A673 (cell line): ENCODE measurements at places on chromosomes 3 and 15.

DNA sequence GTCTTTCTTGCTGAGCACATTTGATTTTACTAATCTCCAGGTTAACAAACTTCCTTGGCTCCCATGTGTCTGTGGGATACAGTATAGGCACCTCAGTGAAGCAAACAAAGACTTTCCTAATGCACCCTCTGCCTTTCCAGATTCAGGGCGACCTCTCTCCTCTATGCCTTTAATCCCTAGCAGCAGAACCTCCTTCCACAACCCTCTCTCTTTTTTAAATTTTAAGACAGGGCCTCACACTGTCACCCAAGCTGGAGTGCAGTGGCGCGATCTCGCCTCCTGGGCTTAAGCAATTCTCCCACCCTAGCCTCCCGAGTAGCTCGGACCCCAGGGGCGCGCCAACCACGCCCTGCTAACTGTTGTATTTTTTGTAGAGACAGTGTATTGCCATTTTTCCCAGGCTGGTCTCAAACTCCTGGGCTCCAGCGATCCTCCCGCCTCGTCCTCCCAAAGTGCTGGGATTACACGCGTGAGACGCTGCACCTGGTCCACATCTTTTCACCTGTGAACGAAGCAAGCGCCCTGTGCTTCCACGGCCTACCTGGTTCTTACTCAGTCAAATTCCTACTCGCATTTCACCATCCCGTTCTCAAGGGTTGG, 1.7 kb upstream of the HACD3 start:
- no peak for DNase-seq

DNA sequence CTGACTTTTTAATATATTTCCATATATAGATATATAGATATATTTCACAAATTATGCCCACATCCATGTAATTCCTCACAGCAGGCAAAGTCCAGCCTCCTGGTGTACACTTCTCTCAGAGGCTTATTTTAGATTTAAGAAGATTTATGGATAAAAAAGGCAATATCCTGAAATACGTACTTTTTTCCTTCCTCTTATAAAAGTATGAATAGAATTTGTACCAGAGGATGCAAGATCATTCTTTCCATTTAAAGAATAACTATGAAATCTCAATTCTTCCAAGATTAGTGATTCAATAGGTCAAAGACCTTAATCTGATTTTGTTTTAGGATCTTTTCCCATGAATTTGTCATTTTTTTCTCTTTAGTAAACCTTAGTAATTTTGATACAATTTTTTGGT, 597.9 kb upstream of the TBL1XR1 start:
- DNase-seq = no peak

DNA sequence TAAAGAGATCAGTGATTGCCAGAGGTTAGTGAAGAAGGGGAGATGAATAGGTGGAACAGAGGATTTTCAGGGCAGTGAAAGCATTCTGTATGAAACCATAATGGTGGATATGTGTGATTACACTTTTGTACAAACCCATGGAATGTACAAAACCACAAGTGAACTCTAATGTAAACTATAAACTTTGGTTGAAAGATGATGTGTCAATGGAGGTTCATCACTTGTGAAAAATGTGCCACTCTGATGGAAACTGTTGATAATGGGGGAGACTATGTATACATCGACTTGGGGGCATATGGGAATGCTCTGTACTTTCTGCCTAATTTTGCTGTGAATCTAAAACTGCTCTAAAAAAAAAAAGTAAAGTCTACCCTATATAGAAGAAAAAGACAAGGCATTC, 68.7 kb upstream of the ARHGEF3 start:
- no peak for DNase-seq

- no peak for DNase-seq
Observed at GRCh38 chr15:42135351-42135750, 21.1 kb downstream of the PLA2G4F start.

GRCh38 chr3:176633511-176633910, 563.8 kb downstream of the TBL1XR1 start:
- no peak for DNase-seq

DNA sequence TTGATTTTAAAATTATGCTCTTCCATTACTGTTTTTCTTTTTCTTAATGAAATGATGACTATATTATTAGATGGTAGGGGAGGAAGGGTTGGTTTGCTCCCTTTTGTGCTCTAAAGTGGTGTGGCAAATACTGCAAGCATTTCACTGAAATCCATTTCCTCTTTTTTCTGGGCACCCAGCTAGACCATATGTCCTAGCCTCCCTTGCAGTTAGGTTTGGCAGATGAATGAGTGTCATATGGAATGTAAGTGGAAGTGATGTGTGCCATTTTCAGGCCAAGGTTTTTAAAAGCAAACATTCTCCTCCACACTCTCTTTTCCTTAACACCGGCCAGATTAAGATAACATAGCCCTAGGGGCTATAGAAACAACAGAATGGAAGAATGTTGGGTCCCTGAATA, 363.0 kb downstream of the FGF12 start:
- DNase-seq = no peak

DNA sequence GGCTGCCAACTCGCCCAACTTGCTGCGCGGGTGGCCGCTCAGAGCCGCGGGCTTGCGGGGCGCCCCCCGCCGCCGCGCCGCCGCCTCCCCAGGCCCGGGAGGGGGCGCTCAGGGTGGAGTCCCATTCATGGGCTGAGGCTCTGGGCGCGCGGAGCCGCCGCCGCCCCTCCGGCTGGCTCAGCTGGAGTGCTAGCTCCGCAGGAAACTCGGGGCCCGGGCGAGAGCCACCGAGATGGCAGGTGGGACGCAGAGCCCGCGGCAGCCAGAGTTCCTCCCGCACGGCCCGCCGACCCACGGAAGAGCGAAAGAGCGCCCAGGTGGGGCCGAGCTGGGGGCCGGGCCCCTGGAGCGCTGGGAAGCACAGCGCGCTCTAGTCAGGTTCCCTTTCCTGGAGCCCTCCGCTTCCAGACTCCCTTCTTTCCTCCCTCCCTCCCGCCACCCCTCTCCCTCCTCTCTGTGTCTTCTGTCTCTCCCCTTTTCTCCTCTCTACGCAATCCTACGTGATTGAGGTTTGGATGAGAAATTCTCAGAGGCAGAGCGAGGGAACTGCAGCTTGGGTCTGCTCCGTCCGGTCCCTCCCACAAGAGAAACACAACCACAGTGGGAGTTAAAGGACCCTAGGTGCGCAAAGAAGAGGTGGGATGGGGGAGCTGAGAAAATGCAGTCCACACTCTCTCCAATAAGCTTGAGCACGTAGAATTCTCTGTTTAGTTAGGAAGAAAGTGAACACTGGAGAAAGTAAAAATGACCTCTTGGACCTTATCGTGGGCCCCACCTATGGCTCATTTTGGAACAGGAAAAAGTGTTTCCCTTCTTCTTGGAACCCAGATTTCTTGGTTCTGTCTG, 317.3 kb downstream of the FGF12 start:
- DNase-seq = peak; percentile 62

DNA sequence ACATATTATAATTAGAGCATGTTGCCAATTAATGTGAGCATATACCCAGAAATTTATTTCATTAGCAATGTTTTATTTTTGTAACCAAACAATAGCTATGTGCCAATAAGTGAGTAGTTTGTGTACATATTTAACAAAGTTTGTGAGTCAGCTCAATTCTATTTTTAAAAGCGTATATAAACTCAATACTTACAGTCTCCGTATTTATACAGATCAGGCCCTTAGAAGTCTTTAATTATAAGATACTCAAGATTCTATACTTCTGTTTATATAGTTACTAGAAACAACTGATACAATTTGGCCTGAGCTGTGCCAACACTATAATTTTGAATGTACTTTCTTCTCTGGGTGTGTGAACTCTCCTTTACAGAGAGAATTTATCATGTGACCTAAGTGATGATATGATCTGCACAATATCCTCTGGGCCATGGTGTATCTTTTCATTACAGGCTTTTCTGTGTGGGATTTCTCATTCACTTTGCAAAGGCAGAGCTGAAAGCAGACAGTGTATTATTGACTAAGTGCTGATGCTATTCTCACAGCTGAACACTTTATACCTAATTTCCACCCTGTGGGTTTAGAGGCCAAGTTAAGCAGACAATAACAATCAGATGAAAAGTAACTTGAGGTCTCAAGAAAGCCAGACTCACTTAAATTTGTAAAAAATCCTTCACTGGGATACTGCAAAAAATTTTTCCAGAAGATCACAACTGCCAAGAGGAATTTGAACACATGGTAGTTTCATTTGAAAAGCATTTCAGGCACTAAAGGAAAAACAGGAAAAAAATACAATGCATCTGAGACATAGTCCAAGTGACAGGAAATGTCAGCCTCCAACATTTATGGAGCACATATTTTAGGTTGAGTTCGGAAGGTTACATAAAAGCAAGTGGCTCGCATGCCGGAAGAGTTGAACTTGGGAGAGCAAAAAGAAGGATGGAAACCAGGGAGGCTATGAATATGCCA, 277.9 kb upstream of the SEMA6D start:
- DNase-seq = no peak

- DNase-seq = no peak
Observed at GRCh38 chr3:122975924-122976293, 51.7 kb downstream of the SEMA5B start.

DNA sequence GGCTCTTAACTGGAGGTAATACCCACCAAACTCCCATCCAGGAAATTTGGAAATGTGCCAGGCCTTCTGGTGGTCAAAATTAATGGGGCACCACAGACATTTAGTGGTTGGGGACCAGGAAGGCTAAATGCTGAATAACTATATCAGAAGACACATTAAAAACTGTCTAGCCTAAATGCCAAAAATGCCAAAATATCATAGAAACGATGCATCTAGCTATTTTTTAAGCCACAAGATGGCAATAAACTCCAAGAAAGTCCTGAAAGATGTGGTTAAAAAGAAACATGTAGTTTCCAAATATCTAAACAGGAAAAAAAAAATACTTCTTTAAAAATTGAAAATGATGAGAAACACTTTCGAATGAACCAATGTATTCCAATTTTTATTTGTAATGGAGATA, 19.9 kb downstream of the CCDC14 start:
- DNase-seq = peak; percentile 8

GRCh38 chr3:145865399-145866018, 295.5 kb downstream of the PLOD2 start:
- no peak for DNase-seq

GRCh38 chr3:136979204-136979603, 21.4 kb downstream of the IL20RB start:
- no peak for DNase-seq

DNA sequence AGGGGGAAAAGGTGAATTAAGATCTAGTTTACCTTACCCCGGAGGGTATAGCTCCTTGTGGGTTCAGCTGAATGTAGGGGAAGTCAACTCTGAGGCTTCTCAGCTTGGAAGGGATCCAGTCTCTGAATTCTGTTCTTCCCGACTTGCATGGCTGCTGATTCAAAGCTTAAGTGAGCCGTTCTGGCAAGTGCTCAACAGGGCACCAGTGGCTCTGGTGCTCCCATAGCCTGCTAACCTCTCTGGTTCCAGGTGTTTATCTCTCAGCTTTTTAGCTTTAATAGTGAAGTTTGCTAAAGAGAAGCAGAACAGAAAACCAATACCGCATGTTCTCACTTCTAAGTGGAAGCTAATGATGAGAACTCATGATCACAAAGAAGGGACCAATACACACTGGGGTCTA, 46.3 kb upstream of the RBP1 start:
- DNase-seq = no peak

DNA sequence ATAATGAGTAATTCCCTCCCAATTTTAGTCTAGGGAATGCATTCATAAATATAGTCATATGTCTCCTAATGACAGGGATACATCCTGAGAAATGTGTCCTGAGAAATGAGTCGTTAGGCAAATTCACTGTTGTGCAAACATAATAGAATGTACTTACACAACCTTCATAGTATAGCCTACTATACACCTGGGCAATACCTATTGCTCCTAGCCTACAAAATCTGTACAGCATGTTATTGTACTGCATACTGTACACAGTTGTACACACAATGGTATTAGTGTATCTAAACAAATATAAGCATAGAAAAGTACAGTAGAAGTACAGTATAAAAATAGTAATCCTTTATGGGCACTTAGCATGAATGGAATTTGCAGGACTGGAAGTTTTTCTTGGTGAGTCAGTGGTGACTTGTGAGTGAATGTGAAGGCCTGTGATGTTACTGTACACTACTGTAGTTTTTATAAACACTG, 6.6 kb downstream of the DTWD1 start:
- DNase-seq = no peak

DNA sequence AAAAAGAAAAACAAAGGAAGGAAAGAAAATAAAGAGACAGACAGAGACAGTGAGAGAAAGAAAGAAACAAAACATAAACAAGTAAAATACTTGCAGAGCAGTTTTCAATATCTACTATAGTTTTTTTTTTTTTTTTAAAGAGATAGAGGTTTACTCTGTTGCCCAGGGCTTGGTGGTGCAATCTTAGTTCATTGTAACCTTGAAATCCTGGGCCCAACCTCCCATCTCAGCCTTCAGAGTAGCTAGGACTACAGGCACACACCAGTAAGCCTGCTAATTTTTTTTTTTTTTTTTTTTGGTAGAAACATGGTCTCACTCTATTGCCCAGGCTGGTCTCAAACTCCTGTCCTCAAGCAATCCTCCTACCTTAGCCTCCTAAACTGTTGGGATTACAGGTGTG, 23.1 kb downstream of the CLASP2 start:
- DNase-seq = no peak

- DNase-seq = no peak
Observed at GRCh38 chr3:14260463-14260862, 81.8 kb downstream of the LSM3 start.

DNA sequence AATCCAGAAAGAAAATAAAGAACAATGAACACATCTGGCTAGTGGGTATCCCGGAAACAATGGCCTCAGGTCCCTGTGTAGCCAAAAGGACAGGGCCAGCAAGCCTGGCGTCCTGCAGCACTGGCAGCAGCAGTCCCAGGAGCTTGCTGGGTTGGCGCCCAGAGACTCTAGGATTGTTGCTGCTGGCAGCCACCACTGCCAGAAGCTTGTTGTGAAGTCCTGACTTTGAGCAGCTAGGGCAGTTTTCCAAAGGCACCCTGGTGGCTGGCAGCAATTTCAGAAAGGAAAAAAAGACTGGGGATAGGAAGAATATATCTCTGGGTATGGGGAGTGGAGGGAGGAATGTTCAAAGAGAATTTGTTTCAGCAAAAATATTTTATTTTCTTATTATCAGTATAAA, 11.3 kb downstream of the SHQ1 start:
- no peak for DNase-seq

GRCh38 chr3:11554236-11554610, 89.5 kb downstream of the VGLL4 start:
- no peak for DNase-seq

DNA sequence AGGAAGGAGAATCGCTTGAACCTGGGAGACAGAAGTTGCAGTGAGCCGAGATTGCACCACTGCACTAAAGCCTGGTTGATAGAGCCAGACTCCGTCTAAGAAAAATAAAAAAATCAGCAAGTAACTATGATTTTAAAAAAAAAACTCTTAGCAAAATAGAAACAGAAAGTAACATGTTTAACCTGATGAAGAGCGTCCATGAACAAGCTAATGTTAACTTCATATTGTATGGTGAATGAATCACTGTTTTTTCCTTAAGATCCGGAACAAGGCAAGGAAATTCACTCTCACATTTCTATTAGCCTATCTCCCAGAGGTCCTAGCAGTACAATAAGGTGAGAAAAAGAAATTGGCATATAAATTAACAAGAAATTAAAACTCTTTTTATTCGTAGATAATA, 69.0 kb downstream of the RFX7 start:
- no peak for DNase-seq
